Hematopoietic multipotent progenitor cell treated with erythropoietin and hydrocortisone succinate and interleukin-3 and kit ligand, for 17 days (in vitro differentiated cells): ENCODE measurements at places on chromosomes 16 and 17.

DNA sequence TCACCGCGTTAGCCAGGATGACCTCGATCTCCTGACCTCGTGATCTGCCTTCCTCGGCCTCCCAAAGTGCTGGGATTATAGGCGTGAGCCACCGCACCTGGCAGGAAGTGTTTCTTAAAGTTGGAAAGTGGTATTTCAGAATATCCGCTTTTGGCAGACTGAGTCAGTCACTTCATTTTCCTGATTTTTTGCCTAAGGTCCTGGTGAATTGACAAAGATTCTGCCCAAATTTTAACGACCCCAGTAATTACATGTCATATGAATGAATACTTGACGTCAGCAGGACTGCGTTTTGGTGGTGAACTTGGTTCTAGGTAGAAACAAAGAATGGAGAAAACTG lies 4.5 kb upstream of the BRCA1 start:
- no peak for DNase-seq

- DNase-seq, result no peak
These were observed 6.2 kb downstream of the ACSM5 start for GRCh38 chr16:20415541-20415940.

DNA sequence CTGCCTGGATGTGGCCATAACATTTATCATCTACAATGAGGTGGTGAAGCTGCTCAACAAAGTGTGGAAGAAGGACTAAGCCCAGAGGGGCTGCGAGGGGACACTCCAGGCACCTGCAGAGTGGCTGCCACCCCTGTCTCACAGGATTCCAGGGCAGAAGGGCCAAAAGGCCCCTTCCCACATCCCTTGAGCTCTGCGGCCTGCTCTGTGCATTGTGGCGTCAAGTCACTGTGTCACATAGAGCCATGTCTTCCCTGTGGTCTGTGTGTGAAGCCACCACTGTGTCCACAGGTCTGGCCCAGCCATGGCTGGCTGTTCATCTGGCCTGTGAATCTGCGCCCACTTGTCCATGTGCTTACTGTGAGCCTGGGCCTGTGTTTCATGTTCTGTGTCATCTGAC lies 1714.6 kb downstream of the TP53TG3F start:
- DNase-seq, result no peak

- no peak for DNase-seq
These were observed at the start of gene CMTM3 for GRCh38 chr16:66604376-66605176. TSS of gene CMTM3 (plus strand) at chr16:66604704. CDS start at chr16:66604806, 102 bp downstream.

- no peak for DNase-seq
These were observed 270.5 kb upstream of the SDK2 start for GRCh38 chr17:73914536-73915274.

- no peak for DNase-seq
These were observed 73.9 kb upstream of the TANC2 start for GRCh38 chr17:62892061-62892675.

- DNase-seq, result no peak
These were observed 52.6 kb downstream of the CCDC57 start for GRCh38 chr17:82160075-82160474.

- no peak for DNase-seq
These were observed 429.0 kb downstream of the HS3ST4 start for GRCh38 chr16:26120729-26121128.

DNA sequence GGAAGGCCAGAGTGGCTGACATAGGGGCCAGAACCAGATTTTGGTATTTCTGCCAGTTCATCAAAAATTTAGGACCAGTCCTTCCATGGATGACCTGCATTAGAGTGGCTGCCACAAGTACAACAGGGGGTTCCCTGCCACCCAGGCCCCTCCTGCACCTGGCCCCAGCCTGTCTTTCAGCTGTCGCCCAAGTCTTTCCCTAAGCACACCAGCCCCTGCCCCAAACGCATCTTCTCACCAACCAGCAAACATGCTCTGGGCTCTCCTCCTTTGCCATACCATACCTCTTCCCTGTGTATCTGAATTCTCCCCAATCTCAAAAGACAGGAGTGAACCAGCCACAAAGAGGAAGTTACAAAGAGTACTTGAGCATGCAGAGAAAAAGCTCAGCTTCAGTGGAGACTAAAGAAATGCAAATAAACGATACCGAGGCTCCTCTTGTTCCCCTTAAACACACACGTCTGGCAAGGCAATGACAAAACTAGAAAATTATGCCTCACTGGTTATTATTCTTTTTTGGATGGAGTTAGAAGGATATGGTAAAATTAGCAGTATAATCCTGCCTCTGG lies 130.6 kb downstream of the DYNLRB2 start:
- no peak for DNase-seq

- DNase-seq, result no peak
These were observed 44.1 kb upstream of the MYH10 start for GRCh38 chr17:8674344-8675305.

DNA sequence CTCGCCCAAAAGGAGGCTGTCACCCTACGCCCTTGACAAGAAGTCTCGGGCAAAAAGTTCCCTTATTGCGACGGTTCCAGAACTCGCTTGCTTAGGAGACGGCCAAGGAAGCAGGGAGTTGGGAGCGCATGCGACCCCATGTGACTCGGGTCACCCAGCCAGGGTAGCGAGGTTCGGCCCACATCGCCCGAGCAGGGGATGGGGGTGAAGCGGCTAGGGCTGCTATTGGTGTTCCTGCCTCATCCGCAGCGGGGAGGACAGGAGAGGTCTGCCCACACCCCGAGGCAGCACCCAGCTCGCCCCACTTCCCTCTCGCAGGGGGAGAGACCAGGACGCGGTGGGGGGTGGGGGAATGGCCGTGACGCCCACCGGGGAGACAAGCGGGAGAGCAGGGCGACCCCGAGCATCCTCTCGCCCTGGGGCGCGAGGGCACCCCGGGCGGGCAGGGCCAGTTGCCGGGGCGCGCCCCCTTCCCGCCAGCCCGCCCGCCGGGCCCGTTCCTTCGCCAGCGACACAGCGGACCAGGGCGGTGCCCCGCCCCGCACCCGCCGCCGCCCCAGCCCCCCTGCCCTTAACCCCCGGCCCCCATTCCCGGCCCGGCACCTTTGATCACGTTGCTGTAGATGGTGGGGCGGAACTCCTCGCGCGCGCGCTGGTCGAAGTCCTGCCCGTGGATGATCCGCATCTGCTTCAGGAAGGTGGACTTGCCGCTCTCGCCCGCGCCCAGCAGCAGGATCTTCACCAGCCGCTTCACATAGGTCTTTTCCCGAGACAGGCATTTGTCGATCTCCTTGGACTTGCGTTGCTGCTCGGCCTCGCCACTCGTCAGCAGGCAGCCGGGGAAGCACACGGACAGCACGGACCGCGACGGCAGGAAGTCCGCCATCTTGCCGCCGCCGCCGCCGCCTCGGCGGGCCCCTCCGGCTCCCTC lies 567 bp downstream of the GNA13 start:
- peak; percentile 61 for DNase-seq

DNA sequence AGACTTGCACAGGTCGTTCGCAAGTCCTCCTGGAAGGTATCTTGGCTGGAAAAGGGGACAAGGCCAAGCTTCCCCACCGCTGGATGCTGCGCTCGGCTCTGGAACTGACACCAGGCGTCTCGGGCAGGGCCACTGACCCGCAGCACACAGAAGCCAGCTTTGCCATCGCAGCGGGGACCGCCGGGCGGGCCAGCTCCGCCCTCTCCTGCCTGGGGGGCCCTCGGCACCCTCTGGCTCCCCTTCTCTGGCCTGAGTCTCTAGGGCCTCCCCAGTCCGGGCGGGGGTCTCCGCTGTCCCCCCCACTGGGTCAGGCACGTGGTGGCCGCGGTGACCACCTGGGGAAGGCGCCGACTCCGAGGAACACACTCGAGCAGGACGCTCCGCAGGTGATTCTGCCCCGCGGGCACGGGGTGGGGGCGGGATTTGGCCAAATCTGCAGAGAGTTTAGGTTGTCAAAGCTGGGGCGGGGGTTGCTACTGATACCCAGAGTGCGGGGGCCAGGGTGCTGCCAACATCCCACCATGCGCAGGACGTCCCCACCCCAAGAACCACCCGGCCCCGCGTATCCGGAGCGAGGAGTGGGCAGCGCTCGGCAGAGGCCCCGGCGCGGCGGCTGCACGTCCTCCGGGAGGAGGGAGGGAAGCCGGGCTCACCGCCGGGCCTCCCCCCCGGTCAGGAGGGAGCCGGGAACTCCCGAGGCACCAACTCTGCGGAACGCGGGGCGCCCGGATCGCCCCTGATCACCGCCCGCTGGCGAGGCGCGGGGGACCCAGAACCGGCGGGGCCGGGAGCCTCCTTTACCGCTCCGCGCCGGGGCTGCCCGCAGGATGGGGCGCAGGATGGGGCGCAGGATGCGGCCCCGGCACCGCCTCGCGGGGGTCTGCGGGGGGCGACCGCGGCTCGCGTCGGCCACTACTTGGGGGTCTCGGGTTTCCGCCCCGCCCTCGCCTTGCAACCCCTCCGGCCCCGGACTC lies 744 bp upstream of the METRNL start:
- no peak for DNase-seq

DNA sequence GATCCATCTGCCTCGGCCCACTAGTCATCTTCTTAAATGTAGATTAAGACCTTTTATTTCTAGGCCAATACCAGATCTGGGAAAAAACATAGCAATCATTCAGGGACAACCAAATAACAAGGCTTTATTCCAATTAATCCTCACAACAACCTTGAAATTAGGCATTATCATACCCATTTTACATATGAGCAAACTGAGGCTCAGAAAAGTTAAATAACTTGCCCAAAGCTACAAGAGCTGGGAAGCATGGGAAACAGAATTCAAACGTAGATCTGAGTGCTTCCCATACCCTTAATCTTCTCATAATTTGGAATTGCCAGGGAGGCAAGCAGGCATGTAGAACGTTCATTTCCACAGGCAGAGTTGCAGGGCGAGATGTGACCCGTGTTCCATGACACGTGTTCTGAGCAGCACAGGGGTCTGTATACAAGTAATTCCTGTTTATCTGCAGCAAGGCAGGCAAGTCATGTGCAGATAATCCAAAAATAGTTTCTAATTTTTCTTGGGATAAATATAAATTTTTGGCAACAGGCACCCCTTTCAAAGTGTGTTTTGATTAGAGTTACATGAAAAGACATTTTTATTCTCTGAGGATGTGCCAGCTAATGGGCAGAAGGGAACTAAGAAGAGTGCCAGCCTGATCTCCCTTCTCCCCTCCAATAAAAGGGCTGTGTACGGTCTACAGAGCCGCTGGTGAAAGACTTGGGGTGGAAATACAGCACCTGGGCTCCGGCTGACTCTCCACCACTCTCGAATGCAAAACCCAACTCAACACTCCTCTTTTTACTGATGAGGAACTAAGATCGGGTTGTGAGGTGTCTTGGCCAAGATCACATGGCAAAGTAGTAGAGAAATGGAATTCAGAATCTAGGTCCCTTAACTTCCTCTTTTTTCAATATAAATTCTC lies 27.7 kb upstream of the MYOCD start:
- no peak for DNase-seq

GRCh38 chr17:39244600-39245570 lies 19.1 kb upstream of the STAC2 start:
- peak; percentile 87 for DNase-seq

GRCh38 chr16:2223221-2223941 lies at the start of gene E4F1:
TSS of gene E4F1 (plus strand) at chr16:2223591. CDS start at chr16:2223614, 23 bp downstream.
- peak; percentile 99 for DNase-seq

DNA sequence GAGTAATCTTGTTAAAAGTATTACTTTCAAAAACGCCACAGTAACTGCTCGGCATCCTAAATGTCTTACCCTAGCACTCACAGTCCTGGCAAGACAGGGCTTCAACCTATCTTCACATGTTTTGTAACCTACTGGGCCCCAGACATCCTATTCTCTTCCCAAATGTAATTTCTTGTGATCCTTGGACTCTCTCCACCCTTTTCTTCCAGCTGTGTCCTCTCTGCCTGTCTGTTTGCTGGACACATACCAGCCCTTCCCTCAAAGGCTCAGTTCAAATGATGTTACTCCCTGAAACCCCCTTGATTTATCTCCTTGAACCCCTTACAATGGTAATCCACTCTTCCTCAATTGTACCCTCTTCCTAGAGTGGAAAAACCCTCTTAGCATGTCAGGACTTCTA lies 60.1 kb upstream of the CNEP1R1 start:
- no peak for DNase-seq

DNA sequence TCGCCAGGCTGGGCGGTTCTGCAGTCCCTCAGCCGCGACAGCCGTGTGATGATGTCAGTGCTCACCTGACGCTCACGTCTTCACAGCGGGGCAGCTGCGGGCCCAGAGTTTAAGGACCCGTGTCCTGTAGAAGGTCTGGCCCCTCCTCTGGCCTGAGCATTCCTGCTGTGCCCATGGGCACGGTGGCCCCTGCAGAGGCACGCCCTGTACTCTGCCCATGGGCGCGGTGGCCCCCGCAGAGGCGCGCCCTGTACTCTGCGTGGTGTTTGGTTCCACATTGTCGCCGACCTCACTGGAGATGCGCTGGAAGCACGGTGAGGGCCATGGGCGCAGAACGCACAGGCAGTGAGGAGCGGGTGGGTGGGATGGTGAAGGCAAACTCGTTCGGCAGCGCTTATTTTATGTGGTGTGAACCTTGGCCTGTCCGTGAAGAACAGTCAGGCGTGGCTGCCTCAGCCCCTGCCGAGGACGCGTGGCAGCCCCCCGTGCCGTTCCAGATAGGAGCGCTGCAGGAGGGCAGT lies 122.0 kb downstream of the BANP start:
- DNase-seq, result no peak

- no peak for DNase-seq
These were observed 10.7 kb upstream of the EPOP start for GRCh38 chr17:38685491-38685890.

- DNase-seq, result no peak
These were observed 4.6 kb downstream of the RBBP6 start for GRCh38 chr16:24543949-24544348.

GRCh38 chr16:12617401-12617819 lies 186.3 kb downstream of the CPPED1 start:
- no peak for DNase-seq

DNA sequence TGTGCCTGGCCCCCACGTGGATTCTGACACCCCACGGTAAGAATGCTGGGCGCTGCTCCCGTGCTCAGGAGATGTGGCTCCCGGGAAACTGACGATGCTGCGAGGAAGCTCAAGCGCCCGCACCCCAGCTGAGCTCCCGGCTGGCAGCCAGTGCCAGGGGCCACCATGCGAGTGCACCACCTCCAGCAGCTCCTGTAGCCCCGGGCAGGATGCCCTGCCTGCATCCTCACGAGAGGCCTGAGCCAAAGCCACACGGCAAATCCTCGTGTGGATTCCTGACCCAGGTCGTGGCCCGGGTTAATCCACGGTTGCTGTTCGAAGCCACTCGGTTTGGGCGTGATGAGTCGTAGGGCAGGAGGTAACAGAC lies 11.6 kb upstream of the DPEP1 start:
- DNase-seq, result no peak

- no peak for DNase-seq
These were observed 12.8 kb downstream of the CPD start for GRCh38 chr17:30391534-30391933.
